Left colon (tissue), 2 donors: ENCODE measurements at places on chromosomes 6 and 20. TPM values are rescaled to one million over a fixed set of nuclear protein-coding genes. Genes with fewer than 3 reads are reported as not detected.

Gene SLC17A1
- not detected for total RNA-seq

Gene L3MBTL1
- total RNA-seq: 7.6 TPM

Gene BAG2
- 0.58 TPM for total RNA-seq

Gene RRAGD
- total RNA-seq: 5.9 TPM

Gene BPI
- not detected for total RNA-seq

Gene MAD2L1BP
- 49.8 TPM for total RNA-seq

Gene WASF1
- 4.1 TPM for total RNA-seq

Gene DSN1
- total RNA-seq: 6.8 TPM

Gene ADGB
- total RNA-seq: 1.6 TPM
